ENCODE measurements at places on chromosomes 7 and 10.

- peak; percentile 41 for DNase-seq
These were observed 137.6 kb downstream of the ZNF467 start for GRCh38 chr7:149635561-149636329.

DNA sequence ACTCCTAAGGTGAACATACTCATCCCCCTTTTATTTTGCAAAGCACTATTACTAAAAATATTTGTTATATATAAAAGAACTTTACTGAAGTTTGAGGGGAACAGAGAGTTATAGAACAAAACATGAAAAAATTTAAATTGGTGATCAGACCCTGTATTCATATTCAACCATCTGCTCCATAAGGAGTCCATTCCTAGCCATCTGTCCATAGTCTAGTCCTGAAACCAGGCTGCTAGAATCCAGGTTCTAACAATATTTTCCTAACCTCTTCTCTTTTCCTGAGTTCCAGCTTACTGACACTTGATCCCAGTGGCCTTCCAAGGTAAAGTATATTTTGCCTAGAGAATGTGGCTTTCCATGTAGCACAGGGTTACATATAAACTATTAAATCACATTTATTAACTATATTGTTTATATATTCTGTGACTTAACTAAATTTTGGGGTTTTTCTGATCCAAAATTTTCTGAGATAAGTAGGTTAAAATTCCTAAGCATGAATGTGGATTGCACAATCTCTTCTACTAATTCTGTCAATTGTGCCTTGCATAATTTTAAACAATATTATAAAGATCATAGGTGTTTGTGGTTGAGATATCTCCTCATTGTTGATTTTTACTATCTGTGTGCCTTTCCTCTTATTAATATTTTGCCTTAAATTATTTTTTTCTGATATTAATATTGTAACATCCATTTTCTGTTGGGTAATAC lies 137.6 kb upstream of the MAGI2 start:
- no peak for DNase-seq

GRCh38 chr10:74640134-74640921 lies 186.1 kb upstream of the KAT6B start:
- DNase-seq, result no peak

- peak; percentile 31 for DNase-seq
These were observed 28.1 kb downstream of the ARL4A start for GRCh38 chr7:12715372-12716133.

DNA sequence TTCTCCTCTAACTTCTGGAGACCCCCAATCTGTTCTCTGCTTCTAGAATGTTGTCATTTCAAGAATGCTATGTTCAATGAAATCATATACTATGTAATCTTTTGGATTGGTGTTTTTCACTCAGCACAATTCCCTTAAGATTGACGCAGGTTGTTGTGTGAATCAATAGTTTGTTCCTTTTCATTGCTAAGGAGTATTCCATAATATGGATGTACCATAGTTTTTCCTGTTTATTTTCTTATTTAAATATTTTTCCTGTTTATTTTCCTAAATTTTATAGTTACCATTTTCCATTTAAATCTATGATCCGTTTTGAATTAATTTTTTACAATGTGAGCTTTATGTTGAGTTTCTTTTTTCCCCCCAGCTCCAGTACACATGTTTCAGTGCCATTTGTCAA lies 604.5 kb downstream of the SUGCT start:
- no peak for DNase-seq

- no peak for DNase-seq
These were observed 6.0 kb downstream of the CLDN15 start for GRCh38 chr7:101231644-101232043.

DNA sequence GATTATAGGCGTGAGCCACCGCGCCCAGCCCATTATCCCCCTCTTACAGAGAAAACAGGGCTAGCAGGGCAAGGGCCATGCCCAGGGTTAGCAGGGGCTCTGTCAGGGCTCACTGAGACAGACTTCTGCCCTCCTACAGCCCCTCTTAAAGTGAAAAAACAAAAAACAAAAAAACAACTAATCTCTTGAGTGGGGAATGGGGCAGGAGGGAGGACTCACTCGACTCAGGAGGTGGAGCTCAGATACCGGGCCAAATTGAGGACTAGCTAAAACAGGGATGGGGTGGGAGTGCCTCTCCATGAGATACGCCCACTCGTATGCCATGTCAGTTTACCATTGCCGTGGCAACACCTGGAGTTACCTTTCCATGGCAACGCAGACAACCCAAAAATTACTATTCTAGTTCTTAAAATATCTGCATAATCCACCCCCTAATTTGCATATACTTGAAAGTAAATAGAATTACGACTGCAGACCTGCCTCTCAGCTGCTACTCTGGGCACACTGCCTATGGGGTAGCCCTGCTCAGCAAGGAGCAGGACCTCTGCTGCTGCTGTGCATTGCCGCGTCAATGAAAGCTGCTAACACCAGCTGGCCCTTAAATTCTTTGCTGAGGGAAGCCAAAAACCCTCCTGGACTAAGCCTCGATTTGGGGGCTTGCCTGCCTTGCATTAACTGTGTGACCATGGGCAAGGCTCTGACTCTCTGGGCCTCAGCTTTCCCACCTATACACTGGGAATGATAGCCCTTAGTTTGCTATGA lies 13.4 kb downstream of the SSC4D start:
- no peak for DNase-seq

- DNase-seq, result no peak
These were observed 26.1 kb downstream of the LCOR start for GRCh38 chr10:96858038-96858705.

GRCh38 chr10:116737627-116738327 lies 4.6 kb downstream of the HSPA12A start:
- DNase-seq, result no peak

DNA sequence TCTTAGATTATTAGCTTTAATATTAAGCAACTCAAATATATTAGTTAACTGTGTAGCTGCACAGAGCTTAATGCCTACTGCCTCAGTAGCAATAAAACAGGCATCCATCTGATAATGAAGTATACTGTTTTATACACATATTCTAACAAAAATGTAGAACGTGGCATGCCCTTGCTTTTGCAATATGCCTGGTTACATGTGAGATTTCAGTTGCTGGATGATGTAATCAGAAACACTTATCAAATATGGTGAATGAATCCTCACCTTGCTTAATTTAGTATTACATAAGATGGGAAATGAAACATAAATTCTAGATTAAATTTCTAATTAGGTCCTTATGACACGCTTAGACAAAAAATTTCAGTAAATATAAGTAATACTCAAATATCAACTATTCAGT lies 8.0 kb downstream of the DNAJC1 start:
- no peak for DNase-seq

DNA sequence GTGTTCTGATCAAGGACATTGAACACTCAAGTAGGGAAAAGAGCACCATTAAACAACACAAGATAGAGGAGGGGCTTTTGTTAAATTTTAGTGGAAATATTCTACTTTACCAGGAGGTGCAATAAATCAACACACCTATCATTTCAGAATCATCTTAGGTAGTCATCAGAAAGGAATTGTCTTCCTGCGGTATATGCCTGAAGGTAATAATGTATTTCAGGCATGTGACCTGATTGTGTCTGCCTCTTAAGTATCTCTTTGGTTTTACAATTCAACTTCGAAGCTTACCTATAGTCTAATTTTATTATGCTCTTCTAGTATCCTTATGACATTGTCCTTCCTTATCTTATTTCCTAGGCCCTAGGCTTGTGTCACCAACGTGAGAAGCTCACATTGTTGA lies 58.6 kb upstream of the LAMB4 start:
- no peak for DNase-seq

- no peak for DNase-seq
These were observed 20.6 kb downstream of the PALD1 start for GRCh38 chr10:70498970-70499835.

GRCh38 chr10:1043532-1043995 lies 5.4 kb downstream of the IDI1 start:
- DNase-seq, result peak; percentile 49

- no peak for DNase-seq
These were observed 19.6 kb upstream of the PRKAG2 start for GRCh38 chr7:151896486-151896885.

DNA sequence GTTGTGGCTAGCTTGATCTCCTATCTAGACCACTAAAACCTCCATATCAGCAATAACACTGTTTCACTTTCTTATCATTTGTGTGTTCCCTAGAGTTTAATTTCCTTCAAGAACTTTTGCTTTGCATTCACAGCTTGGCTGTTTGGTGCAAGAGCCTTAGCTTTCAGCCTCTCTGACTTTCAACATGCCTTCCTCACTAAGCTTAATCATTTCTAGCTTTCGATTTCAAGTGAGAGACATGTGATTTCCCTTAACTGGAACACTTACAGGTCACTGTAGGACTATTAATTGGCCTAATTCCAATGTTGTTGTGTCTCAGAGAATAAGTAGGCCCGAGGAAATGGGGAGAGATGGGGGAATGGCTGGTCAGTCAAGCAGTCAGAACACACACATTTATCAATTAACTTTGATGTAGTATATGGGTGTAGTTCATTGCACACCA lies 10.6 kb upstream of the BPGM start:
- DNase-seq, result peak; percentile 77

DNA sequence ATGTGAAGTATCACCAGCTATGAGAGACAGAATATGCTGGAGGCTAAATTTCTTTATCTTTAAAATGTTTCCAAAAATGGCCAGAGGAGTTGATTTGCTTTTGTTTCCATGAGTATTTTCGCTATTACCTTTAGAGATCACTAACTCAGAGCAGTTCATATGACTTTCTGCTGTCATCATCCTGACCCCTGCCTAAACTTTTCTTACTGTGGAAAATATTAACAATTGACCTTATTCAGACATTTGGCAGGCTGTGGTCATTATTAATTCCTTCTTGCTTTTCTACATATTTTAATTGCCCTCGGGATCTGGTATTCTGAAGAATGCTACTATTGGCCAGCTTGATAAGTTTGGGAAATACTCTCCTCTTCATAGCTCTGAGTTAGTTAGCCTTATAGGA lies 156.5 kb downstream of the EXOC4 start:
- no peak for DNase-seq

GRCh38 chr10:97499561-97500296 lies 1.0 kb downstream of the UBTD1 start:
- peak; percentile 6 for DNase-seq

DNA sequence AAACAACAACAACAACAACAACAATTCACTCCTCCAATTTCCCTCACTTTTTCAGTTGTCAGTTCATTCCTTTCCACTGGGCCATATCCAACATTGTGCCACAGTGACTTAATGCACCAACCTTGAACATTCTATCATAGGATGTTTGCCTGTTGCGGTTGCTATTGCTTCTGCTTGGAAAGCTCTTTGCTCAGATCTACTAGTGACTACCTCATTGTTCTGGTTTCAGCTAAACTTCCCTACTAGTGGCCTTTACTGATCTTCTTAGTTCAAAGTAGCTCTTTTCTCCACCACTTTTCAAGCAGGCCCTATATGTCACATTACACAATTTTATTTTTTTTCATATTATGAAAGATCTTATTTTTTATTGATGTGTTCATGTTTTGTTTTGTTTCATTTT lies 9.8 kb upstream of the STEAP4 start:
- DNase-seq, result no peak

DNA sequence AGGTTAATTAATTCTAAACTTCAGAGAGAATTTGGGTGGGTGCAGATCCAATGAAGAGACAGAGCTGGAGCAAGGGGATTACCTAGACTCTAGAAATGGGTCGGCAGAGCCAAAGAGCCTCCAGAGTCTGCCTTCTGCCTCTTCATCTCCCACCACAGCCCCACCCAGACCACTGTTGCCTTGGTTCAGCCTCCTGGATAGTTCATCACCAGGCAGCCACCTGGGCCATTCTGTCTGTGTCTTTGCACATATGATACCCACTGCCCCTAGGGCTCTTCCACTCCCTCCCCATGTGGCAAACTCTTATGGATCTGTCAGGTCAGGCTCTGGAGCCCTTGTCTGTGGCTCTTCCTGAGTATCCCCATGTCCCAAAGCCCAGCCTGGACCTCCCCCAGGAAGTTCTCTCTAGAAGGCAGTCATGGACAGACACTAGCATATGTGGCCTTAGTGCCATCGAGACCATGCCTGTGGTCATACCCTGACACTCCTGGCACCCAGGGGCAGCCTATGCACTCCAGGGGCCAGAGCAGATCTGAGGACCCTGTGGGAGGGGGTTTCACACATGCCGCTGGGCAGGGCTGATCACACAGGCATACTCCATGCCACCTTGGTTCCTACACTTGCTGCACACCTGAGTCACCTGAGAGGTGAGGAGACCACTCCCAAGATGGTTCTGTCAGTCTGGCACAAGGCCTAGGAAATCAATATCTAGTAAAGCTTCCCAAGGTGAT lies 41.6 kb downstream of the FRMPD2 start:
- DNase-seq, result no peak

GRCh38 chr7:98334081-98334480 lies 52.6 kb downstream of the BRI3 start:
- DNase-seq, result no peak

DNA sequence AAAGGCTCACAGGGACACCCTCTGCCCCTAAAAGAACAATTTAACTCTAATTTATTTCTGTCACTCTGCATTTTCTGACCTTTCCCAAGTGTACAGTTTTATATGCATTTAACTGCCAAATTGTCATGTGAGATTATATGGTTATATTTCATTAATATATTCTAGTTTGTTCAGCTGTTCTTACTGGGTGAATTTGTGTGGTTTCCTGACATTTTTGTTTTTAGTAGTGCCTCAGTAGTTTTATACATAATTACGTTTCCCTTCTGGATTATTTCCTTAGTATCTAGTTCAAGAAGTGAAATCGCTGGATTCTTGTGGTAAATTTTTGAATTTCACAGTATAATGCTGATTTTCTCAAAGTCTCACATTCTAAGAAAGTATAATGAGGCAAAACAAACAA lies 41.3 kb downstream of the EGFR start:
- DNase-seq, result no peak

DNA sequence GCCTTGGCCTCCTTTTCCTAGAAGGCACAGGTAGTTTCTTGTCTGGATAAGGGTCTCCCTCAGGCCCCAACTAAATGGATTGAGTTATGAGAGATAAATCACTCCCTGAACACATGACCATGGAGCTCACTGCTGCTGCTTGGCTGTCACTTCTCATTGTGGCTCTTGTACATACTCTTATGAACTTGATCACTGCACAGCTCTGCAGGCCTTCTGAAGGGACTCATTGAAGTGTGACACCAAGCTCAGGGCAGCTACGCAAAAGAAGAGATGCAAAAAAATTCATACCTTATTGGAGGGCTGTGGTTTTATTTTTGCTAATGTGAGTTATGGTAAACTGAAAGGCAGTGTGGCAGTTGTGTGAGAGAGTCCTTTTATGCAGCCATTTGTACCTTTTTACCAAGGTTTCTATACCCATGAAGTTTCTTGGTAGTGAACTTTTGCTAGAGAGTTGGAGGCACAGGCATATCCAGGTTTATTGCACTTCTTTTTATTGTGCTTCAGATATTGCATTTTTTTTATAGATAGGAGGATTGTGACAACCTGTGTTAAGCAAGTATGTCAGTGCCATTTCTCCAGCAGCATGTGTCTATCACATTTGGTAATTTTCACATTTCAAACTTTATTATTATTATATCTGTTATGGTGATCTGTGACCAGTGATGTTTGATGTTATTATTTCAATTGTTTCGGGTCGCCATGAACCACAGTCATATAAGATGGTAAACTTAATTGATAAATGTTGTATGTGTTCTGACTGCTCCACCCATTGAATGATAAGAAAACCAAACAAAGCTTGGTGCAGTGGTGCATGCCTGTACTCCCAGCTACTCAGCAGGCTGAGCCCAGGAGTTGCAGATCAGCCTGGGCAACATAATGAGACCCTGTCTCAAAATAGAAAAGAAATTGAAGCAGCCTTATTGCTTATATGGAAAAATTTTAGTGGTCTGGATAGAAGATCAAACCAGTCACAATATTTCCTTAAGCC lies 100.6 kb downstream of the LRRC4 start:
- DNase-seq, result no peak

- no peak for DNase-seq
These were observed 270.4 kb downstream of the RELN start for GRCh38 chr7:103719070-103719469.
